ENCODE measurements at places on chromosomes 1 and 21.

DNA sequence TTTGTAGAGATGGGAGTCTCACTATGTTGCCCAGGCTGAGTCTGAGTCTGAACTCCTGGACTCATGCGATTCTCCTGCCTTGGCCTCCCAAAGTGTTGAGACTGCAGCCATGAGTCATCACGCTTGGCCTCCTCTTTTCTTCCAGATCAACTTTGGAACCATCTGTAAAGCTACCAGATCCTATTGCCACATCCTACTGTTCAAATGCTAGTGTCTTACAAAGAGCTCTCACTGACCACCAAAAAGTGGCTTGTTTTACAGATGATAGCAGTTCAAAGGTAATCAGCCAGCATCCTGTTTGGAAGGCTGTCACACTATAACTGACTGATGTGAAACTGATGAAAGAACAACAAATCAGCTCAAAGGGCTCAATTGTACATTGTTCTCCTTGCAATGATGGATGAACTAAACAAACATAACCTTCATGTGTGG lies 221.6 kb downstream of the AKT3 start:
- no peaks in the 10 kb centered on the region for H3K36me3 ChIP-seq
- no peaks in the 10 kb centered on the region for H3K27me3 ChIP-seq
- no peak overlapping the region for H3K27ac ChIP-seq
- DNase-seq, result no peak
- H3K4me1 ChIP-seq, result no peaks in the 10 kb centered on the region

DNA sequence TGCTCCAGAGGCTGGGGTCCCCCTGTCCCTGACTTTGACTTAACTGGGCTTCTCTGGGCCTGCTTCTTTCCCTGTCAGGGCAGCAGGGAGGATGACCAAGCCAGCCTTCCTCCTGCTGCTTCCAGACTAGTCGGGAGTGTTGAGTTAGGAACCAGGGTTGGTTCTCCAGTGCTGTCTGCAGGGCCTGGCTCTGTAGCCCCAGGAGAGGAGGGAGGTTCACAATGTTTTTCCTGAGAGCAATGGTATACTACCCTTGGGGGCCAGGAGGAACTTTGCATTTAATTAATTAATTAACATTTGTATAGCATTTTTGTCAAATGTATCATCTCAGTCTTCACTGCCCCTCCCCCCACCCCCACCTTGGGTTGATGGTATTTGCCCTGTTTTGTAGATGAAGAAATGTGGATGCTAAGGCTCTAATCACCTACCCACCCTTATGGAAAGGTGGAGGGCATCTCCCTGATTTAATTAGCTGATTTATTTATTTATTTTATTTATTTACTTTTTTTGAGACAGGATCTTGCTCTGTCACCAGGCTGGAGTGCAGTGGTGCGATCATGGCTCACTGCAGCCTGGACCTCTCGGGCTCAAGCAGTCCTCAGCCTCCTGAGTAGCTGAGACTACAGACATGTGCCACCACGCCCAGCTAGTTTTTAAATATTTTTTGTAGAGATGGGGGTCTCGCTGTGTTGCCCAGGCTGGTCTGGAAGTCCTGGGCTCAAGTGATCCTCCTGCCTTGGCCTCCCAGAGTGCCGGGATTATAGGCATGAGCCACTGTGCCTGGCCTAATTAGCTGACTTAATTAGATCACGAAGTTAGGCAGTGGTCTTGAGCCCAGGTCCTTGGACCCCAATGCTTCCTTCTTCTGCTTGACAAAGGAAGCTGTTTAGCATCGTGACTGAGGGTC lies 6.6 kb downstream of the H6PD start:
- no peak overlapping the region for H3K4me3 ChIP-seq
- peaks cover 2% of the 10 kb centered on the region for H3K27me3 ChIP-seq
- no peak overlapping the region for H3K27ac ChIP-seq
- no peaks in the 10 kb centered on the region for H3K4me1 ChIP-seq
- DNase-seq, result no peak

- H3K27me3 ChIP-seq, result peaks cover 5% of the 10 kb centered on the region
- H3K27ac ChIP-seq, result no peak overlapping the region
- H3K36me3 ChIP-seq, result no peaks in the 10 kb centered on the region
- H3K4me3 ChIP-seq, result no peak overlapping the region
- peaks cover 2% of the 10 kb centered on the region for H3K4me1 ChIP-seq
Measured at GRCh38 chr1:60833173-60833572, 249.2 kb upstream of the NFIA start.

DNA sequence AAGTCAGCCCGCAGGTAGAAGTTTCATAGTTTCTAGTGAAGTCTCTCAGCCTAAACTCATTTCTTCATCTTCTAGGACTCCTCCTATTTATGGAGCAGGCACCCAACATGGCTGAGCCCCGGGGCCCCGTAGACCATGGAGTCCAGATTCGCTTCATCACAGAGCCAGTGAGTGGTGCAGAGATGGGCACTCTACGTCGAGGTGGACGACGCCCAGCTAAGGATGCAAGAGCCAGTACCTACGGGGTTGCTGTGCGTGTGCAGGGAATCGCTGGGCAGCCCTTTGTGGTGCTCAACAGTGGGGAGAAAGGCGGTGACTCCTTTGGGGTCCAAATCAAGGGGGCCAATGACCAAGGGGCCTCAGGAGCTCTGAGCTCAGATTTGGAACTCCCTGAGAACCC lies 7.2 kb downstream of the CGN start:
- H3K4me3 ChIP-seq, result no peak overlapping the region
- H3K27me3 ChIP-seq, result peaks cover 35% of the 10 kb centered on the region
- no peak for DNase-seq
- H3K27ac ChIP-seq, result no peak overlapping the region
- H3K4me1 ChIP-seq, result peaks cover 3% of the 10 kb centered on the region

DNA sequence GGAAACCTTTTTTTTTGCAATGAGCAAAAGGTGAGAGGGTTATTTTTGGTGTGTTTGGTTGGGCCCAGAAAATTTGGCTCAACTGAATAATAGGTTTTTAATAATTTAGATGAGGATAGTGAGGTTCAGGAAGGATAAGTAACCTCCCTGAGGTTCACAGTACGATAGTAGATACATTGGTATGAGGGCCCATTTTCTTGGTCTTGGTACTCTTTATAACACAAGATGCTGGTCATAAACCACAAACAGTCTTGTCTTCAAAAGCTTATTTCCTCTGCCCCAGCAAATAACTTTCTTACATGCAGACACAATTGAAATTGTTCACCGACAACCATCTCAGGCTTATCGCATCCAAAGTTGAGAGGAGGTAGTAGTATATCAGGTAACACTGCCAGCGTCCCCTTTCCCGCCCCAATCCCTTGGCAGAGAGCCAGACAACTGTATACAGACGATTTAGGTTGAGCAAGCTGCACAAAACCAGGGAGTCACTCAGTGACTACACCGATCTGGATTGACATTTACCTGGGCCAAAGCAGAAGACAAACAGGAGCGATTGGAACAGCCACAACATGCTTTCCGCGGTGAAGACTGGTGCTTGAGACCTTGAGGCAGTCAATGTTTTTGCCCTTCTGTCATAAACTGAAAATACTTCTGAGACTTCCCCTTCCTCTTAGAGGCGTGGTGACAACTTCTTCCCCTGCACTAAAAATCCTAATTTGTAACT lies at the start of gene SLAMF6:
TSS of gene SLAMF6 (minus strand) at position 634 of the 724 bp plus-strand sequence. CDS start at position 571, 63 bp downstream.
- no peaks in the 10 kb centered on the region for H3K27me3 ChIP-seq
- H3K36me3 ChIP-seq, result no peaks in the 10 kb centered on the region
- no peak within 1 kb of the TSS for H3K4me3 ChIP-seq
- H3K27ac ChIP-seq, result peak within 1 kb of the TSS; percentile 57
- peak; percentile 84 for DNase-seq

DNA sequence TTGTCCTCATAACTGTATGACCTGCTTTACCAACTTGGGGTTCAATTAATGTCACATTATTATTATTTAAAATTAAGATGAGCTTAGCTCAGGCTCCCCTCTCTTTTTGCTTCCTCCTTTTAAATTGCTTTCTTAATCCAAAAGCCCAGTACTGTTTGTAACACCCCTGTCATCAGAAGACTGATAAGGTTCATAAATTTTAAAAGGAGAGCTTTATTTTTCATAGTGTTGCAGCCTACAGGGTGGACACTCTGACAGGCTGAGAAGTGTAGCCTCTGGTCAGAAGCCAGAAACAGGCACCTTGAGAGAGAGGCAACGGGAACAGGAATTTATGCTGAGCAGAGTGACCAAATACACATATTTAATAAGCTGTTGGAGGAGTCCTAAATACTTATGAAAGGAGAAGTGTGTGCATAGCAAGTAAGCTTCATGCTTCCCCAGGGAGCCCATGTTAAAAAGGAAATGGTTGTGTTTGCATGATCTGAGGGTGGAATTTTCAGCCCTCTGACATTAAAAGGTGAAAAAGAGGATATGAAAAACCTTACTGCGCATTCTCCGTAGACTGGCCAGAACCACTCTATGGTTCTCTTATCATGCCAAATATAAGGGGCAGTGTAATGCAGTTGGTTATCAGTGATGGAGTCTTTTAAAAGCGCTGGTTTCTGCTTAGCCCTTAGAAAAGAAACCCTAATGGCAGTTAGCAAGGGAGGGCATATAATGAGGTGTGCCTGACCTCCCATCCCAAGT lies 30.5 kb upstream of the FGGY start:
- H3K36me3 ChIP-seq, result no peaks in the 10 kb centered on the region
- DNase-seq, result no peak
- no peak overlapping the region for H3K27ac ChIP-seq
- no peaks in the 10 kb centered on the region for H3K27me3 ChIP-seq
- no peak overlapping the region for H3K4me3 ChIP-seq

- no peaks in the 10 kb centered on the region for H3K36me3 ChIP-seq
- H3K27me3 ChIP-seq, result peaks cover 6% of the 10 kb centered on the region
- no peak overlapping the region for H3K4me3 ChIP-seq
- peak; percentile 4 for DNase-seq
Measured at GRCh38 chr1:46790446-46791101, 8.3 kb upstream of the CYP4B1 start.

DNA sequence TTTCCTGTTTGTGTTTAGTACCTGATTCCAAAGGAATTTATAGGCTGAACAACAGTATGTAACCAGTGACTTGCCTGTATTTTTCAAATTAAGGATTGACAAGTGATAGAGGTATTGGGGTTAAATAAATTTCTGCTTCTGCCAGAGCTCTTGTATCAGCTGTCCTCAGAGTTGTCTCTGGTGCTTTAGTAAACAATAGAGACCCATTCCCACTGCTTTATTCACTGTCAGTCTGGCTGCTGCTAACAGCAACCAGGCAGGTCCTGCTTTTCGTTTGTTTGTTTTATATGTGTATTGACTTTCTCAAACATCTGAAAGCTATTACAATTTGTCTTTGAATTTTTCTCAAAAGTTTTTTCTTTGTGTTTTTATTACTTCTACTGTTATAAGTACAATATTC lies 76.1 kb downstream of the OLFM3 start:
- DNase-seq, result no peak
- no peak overlapping the region for H3K4me3 ChIP-seq
- no peak overlapping the region for H3K27ac ChIP-seq
- H3K36me3 ChIP-seq, result no peaks in the 10 kb centered on the region
- no peaks in the 10 kb centered on the region for H3K4me1 ChIP-seq

- DNase-seq, result no peak
- no peak overlapping the region for H3K4me3 ChIP-seq
- H3K36me3 ChIP-seq, result no peaks in the 10 kb centered on the region
- H3K4me1 ChIP-seq, result no peaks in the 10 kb centered on the region
- no peak overlapping the region for H3K27ac ChIP-seq
Measured at GRCh38 chr1:106526650-106527049, 529.8 kb upstream of the PRMT6 start.

GRCh38 chr1:28668191-28668955 lies at the start of gene GMEB1:
TSS of gene GMEB1 (plus strand) at chr1:28668784. CDS start at chr1:28683613, 14,829 bp downstream.
- DNase-seq, result peak; percentile 95
- peak within 1 kb of the TSS; percentile 95 for H3K27ac ChIP-seq
- H3K4me1 ChIP-seq, result peaks cover 3% of the 10 kb centered on the region
- H3K27me3 ChIP-seq, result no peaks in the 10 kb centered on the region
- H3K36me3 ChIP-seq, result no peaks in the 10 kb centered on the region

GRCh38 chr1:91803123-91803522 lies 82.8 kb downstream of the TGFBR3 start:
- H3K27me3 ChIP-seq, result no peaks in the 10 kb centered on the region
- no peak overlapping the region for H3K4me3 ChIP-seq
- H3K27ac ChIP-seq, result peak overlapping the region; percentile 3
- H3K4me1 ChIP-seq, result peaks cover 29% of the 10 kb centered on the region

DNA sequence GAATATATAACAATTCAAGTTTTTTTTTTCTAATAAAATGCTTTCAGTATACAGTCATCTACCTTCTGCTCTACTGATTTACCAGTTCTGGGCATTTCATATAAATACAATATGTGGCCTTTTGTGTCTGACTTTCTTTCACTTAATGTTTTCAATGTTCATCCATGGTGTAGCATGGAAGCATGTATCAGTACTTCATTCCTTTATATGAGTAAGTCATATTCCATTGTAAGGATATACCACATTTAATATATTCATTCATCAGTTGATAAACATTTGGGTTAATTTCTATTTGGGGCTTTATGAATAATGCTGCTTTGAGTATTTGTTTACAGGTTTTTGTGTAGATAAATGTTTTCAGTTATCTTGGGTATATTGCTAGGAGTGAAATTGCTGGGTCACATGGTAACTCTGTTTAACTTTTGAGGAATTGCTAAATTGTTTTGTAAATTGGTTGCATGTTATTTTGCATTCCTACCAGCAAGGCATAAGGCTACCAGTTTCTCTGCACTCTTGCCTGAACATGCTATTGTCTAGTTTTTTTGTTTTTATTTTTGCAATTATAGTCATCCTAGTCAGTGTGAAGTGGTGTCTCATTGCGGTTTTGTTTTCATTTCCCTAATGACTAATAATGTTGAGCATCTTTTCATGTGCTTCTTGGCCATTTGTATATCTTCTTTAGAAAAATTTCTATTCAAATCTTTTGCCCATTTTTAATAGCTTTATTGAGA lies 206.1 kb downstream of the TM2D1 start:
- H3K27me3 ChIP-seq, result no peaks in the 10 kb centered on the region
- no peak overlapping the region for H3K4me3 ChIP-seq
- H3K27ac ChIP-seq, result no peak overlapping the region
- H3K4me1 ChIP-seq, result no peaks in the 10 kb centered on the region
- H3K36me3 ChIP-seq, result no peaks in the 10 kb centered on the region
- DNase-seq, result no peak

- DNase-seq, result no peak
- H3K36me3 ChIP-seq, result no peaks in the 10 kb centered on the region
- H3K27ac ChIP-seq, result no peak overlapping the region
- H3K4me1 ChIP-seq, result peaks cover 16% of the 10 kb centered on the region
Measured at GRCh38 chr21:42389449-42389835, 6.4 kb downstream of the TMPRSS3 start.

DNA sequence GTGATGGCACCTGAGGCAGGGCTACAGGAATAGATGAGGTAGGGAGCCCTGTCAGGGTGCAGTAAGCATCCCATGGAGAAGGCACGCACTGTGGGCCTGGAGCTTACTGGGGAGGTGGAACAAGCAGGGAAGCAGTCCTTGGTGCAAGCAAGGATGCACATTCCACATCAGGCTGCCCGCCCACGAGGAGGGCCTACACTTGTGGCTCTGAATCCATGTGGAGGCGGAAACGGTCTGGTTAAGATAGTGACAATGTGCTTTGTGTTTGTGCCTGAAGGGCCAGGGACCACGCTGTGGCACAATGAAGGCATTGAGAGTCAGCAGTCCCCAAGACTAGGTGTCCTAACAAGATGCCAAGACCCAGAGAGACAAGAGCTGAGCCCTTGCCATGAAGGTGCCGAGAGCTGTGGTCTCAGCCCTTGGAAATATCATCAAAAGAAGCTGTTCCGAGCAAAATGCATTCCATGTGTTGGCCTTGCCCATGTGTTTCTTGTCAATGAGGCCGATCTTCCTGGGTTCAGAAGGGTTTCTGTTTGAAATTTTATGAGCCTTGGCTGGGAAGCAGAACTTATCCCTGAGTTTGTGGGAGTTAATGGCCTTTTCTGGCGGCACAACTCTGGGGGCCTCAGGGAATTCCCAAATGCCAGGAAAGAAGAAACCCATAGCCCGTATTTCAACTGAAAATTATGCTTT lies 111.9 kb downstream of the NGF start:
- no peak overlapping the region for H3K27ac ChIP-seq
- no peak for DNase-seq
- no peaks in the 10 kb centered on the region for H3K36me3 ChIP-seq

All from K562 (cell line).